ENCODE measurements at places on chromosomes 6 and 20. TPM values are rescaled to one million over a fixed set of nuclear protein-coding genes. Genes with fewer than 3 reads are reported as not detected.

GRCh38 chr20:37745553-37745952 is 51.7 kb downstream of the CTNNBL1 start:
- no peak for DNase-seq

The SLC24A3 gene
- total RNA-seq: 1.4 TPM

GRCh38 chr6:116633685-116634084 is 17.4 kb downstream of the RSPH4A start:
- DNase-seq: no peak

The TREM1 gene
- 2.9 TPM for total RNA-seq

DNA sequence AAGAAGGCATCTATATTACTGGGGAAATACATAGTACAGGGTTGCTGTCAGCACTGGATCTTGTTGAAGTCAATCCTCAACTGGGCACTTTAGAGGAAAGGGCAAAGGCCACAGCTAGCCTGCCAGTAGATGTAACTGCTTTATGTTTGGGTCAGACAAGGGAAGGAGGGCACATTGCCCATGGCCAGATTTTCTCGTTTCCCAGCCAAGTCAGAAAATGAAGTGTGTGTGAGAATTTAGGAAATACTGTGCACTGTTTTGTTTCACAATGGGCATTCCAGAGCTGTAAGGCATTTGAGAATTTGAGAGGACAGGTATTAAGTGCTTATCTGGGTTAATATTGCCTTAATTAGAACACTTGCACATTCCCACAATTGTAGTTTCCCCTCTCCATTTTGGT is 183.9 kb upstream of the MCHR2 start:
- no peak for DNase-seq

GRCh38 chr6:121437851-121438651 is 2.6 kb downstream of the GJA1 start:
- no peak for DNase-seq

DNA sequence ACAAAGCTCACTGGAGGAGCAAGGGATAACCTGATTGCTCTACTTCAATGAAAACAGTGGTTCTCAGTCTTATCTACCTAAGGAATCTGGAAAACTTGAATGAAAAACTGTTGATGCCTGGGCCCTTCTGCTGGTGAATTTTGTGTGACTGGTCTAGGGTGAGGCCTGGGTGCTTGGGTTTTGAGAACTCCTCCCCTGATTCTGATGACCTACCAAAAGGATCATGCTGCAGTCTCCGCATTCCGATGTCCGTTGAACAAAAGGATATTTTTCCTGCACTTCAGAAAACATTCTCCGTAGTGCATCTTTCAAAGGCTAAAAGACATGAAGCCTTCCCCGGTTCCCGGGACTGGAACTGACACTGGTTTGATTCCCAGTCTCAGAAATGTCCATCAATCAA is 157.9 kb downstream of the SYNDIG1 start:
- peak; percentile 30 for DNase-seq

The ZSCAN31 gene
- 14.5 TPM for total RNA-seq

GRCh38 chr6:1729133-1729749 is 119.5 kb downstream of the FOXC1 start:
- no peak for DNase-seq

The PGC gene
- total RNA-seq: not detected

DNA sequence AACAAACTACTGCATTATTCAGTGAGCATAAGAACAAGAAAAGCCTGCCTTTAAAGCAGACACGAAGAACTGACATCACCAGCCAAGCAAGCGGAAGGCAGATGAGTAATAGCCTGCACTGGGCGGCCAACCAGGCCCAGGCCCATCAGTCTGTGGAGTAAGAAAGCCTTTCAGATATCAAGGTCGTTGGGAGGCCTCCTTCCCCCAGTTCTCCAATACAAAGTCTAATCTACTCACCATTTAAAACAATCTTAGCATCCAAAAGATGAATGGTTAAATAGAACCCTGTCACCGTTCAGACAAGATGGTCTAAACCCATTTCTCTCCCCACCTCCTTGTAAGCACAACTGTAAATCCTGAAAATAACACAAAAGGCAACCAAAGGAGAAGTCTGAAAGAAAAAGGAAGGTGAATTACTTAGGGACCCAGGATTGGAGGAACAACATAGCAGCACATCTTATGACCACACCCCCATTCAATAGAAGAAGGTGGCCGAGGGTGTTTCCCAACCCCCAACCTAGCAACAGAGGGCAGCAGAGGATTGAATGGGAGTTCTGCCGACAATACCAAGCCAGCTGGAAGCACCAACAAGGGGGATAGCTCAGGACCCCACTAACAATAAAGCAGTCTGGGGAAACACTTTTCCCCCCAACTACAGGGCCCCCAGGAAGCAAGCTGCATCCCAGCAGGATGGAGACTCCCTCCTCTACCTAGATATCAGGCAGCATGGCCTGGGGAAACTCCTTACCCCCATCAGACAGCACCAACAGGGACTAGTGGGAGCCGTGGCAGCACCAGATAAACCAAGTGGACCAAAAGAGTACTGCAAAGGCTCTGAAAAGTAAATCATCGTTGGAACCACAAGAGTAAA is 67.9 kb downstream of the ZHX3 start:
- DNase-seq: peak; percentile 90

DNA sequence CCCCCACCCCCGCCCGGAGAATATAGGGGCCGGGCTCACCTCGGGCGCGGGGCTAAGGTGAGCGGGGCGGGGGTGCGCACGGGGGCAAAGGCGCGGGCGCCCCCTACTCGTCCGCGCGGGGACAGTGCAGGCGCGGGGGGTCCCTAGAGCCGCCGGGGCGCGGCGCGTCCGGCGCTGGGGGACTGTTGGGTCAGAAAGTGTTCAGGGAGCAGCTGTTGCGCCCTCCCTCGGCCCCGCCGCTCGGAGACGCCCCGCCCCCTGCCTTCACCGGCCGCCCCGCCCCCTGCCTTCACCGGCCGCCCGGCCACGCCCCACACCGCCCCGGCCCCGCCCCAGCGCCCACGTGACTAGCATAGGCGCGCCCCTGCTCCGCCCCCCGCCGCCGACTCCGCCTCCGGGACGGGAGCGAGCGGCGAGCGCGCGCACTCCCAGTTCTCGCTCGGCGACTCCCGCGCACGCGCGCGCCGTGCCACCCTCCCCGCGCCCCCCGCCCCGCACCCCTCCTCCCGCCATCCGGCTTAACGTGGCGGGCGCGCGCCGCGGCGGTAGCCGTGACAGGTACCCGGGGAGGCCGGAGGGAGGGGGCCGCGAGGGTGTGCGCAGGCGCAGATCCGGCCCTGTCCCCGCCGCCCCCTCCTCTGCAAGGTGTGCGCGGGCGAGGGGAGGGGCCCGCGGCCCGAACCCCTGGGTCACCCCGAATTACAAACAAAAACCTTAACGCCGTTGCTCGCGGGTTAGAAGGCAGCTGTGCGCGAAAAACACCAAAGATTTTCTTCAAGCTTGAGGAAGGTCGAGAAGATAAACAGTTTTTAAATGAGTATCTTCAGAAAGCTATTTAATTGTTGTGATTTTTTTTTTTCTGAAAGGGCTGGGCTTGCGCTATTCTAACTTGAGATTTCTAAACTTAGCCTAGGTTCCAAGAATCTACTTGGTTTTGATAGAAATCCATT is 704 bp upstream of the ZNF217 start:
- DNase-seq: peak; percentile 96

The SH3BGRL2 gene
- total RNA-seq: 9.6 TPM

The LTA gene
- not detected for total RNA-seq

DNA sequence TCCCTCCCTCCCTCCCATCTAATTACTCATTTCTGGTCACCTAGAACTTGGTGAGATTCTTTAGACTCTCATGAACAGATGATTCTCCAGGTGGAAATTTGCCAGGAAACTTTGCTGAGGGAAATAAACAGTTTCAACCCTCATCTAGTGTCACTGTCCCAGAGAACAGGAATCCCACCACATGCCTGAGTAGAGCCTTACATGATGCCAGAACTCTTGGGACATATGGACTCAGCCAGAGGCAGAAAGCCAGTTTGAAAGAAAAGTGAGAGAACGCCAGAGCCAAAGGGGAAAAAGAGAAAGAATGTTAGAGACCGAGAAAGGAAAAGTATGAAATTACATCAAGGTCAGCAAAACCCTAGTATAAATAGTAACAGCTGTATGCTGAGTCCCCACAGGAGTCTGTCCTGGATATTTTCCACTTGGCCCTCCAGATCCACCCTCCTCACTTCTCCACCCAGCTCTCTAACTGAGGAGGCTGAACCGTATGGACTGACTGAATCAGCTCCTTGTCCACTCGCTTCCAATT is 127.5 kb upstream of the COL21A1 start:
- no peak for DNase-seq

GRCh38 chr6:108874470-108875160 is 26.4 kb downstream of the ARMC2 start:
- no peak for DNase-seq

Measured in right atrium auricular region (tissue), 2 donors.